ENCODE measurements at places on chromosomes 13 and 19.
A peak's percentile ranks its signal among the peaks of the same experiment; 100 is the strongest.

- peaks cover 6% of the 10 kb centered on the region for H3K4me1 ChIP-seq
- no peak for DNase-seq
- no peak overlapping the region for H3K27ac ChIP-seq
- H3K36me3 ChIP-seq = peaks cover 5% of the 10 kb centered on the region
- no peak overlapping the region for H3K4me3 ChIP-seq
- H3K27me3 ChIP-seq = peaks cover 14% of the 10 kb centered on the region
Observed at GRCh38 chr19:48368936-48369335, 4.8 kb downstream of the SYNGR4 start.

- no peaks in the 10 kb centered on the region for H3K27me3 ChIP-seq
- peak overlapping the region; percentile 42 for H3K27ac ChIP-seq
- DNase-seq = no peak
- peaks cover 56% of the 10 kb centered on the region for H3K36me3 ChIP-seq
Observed at GRCh38 chr19:49104229-49104864, 9.8 kb upstream of the LIN7B start.

- H3K27me3 ChIP-seq = no peaks in the 10 kb centered on the region
- H3K36me3 ChIP-seq = peaks cover 2% of the 10 kb centered on the region
- H3K27ac ChIP-seq = no peak overlapping the region
- no peak overlapping the region for H3K4me3 ChIP-seq
Observed at GRCh38 chr13:48631441-48631840, 22.3 kb upstream of the CYSLTR2 start.

GRCh38 chr13:26539738-26540292, 17.7 kb upstream of the WASF3 start:
- H3K4me3 ChIP-seq = no peak overlapping the region
- no peak overlapping the region for H3K27ac ChIP-seq
- peaks cover 51% of the 10 kb centered on the region for H3K27me3 ChIP-seq

DNA sequence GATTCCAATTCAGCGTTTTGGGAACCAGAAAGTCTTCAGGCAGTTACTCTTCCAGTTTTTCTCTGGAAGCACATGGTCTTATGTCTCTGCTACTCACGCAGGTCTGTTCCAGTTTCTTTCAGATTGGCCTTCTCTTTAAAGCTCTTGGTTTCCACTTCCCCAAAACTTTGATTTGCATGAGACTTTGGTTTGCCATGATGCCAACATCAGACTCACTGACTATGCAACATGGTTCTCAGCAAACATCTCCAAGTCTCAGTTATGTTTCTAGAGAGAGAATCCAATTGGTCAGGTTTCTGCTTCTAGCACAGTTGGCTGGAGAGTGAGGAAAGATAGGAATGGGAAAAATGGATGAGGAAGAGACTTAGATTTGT, 3.1 kb downstream of the AKAP11 start:
- H3K4me1 ChIP-seq = peaks cover 71% of the 10 kb centered on the region
- no peak overlapping the region for H3K27ac ChIP-seq
- H3K27me3 ChIP-seq = no peaks in the 10 kb centered on the region
- H3K36me3 ChIP-seq = peaks cover 22% of the 10 kb centered on the region
